ENCODE measurements at places on chromosomes 7 and 10. TPM values are rescaled to one million over a fixed set of nuclear protein-coding genes. Genes with fewer than 3 reads are reported as not detected.

GRCh38 chr7:93008833-93009232, 108.9 kb downstream of the SAMD9 start:
- H3K27ac ChIP-seq, result no peak overlapping the region
- no peak overlapping the region for H3K4me3 ChIP-seq
- no peaks in the 10 kb centered on the region for H3K4me1 ChIP-seq
- H3K27me3 ChIP-seq, result no peaks in the 10 kb centered on the region
- no peak for DNase-seq

DNA sequence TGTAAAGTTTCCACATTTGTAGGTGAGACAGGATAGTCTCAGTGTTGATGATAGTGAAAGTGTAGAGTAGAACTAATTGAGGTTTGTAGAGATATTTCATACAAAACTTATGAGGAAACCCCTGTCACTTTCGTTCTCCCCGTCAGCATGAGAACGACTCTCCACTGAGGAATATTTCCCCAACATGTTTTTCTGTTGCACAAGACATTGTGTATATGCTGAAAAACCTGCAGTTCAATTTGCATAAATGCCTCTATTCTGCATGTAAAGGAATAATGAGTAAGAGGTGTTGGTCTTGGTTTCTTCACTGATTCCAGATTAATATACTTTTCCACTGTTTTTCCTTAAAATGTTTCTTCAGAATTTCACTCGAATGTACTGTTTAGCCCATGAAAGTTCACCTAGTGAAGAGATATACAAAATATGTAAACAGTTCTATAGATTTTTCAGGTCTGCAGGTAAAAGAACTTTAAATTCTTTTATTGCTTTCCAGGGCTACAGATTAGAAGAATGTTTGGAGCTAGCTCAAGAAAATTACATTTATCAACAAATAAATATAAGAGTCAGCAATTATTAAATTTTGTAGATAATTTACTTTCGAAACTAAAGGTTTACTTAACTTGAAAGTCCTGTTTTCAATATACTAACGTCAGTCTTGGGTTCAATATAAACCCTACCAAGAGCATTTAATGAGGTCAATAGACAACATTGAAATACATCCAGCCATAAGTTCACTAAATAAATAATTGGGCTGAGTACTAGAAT, 37.2 kb downstream of the HEPACAM2 start:
- no peaks in the 10 kb centered on the region for H3K4me1 ChIP-seq
- no peaks in the 10 kb centered on the region for H3K36me3 ChIP-seq
- DNase-seq, result no peak
- H3K27me3 ChIP-seq, result no peaks in the 10 kb centered on the region
- no peak overlapping the region for H3K4me3 ChIP-seq
- H3K27ac ChIP-seq, result no peak overlapping the region

GRCh38 chr10:122073508-122073907, 84.5 kb downstream of the TACC2 start:
- H3K27ac ChIP-seq, result no peak overlapping the region
- H3K4me1 ChIP-seq, result no peaks in the 10 kb centered on the region
- no peak for DNase-seq
- H3K27me3 ChIP-seq, result no peaks in the 10 kb centered on the region
- H3K36me3 ChIP-seq, result no peaks in the 10 kb centered on the region

- H3K4me1 ChIP-seq, result no peaks in the 10 kb centered on the region
- H3K27ac ChIP-seq, result no peak overlapping the region
- no peak overlapping the region for H3K4me3 ChIP-seq
- H3K36me3 ChIP-seq, result no peaks in the 10 kb centered on the region
Measured at GRCh38 chr10:55311848-55312635, 511.0 kb upstream of the PCDH15 start.

GRCh38 chr7:128734890-128735289, 4.3 kb upstream of the CALU start:
- no peak overlapping the region for H3K4me3 ChIP-seq
- H3K36me3 ChIP-seq, result no peaks in the 10 kb centered on the region
- no peak for DNase-seq
- peaks cover 5% of the 10 kb centered on the region for H3K27me3 ChIP-seq

GRCh38 chr10:22174442-22174841, 43.4 kb downstream of the EBLN1 start:
- no peaks in the 10 kb centered on the region for H3K27me3 ChIP-seq
- H3K36me3 ChIP-seq, result no peaks in the 10 kb centered on the region
- no peak overlapping the region for H3K4me3 ChIP-seq
- H3K27ac ChIP-seq, result no peak overlapping the region

DNA sequence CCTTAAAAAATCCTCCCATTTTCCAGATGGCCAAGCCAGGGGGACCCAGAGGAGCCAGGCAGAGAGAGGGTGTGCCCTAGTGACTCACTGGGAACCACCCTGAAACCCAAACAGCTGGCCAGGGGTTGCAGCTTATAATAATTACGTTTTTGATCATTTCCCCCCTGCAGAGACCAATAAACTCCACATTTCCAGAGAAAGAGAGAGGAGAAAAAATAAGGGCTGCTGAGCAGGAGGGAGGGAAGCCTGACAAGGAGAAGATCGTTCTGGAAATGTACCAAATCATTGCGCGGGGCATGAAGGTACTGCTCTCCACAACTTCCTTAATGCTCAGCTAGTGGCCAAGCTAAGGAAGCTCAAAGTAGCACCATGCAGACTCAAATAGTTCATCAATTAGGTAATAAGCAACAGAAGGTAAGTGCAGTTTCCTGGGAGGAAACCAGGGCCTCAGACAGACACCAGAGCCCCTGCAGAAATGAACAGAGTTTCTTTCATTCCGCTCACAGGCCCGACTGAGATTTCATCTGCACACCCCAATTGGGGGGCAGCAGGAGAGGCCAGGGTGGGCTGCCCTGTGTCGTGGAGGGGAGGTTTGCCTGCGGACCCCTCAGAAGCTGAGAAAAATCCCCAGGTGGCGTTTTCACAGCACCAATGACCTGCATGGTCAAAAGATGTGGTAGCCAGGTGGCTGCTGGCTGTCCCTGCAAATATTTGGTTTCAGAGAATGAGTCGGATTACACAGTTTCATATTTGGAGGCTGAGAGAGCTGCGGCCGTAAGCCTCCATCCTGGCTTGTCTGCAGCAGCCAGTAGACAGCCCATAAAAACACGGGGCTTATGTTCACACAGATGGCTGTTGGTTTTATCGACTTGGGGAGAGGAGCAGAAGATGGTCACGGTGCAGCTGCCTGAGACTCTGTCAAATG, 153.2 kb upstream of the LYZL2 start:
- no peak overlapping the region for H3K4me3 ChIP-seq
- no peaks in the 10 kb centered on the region for H3K36me3 ChIP-seq
- DNase-seq, result no peak
- peaks cover 28% of the 10 kb centered on the region for H3K4me1 ChIP-seq

- H3K27ac ChIP-seq, result no peak overlapping the region
- H3K27me3 ChIP-seq, result peaks cover 9% of the 10 kb centered on the region
- no peaks in the 10 kb centered on the region for H3K36me3 ChIP-seq
- peaks cover 14% of the 10 kb centered on the region for H3K4me1 ChIP-seq
- H3K4me3 ChIP-seq, result no peak overlapping the region
Measured at GRCh38 chr10:123998197-123999141, 94.9 kb downstream of the CHST15 start.

DNA sequence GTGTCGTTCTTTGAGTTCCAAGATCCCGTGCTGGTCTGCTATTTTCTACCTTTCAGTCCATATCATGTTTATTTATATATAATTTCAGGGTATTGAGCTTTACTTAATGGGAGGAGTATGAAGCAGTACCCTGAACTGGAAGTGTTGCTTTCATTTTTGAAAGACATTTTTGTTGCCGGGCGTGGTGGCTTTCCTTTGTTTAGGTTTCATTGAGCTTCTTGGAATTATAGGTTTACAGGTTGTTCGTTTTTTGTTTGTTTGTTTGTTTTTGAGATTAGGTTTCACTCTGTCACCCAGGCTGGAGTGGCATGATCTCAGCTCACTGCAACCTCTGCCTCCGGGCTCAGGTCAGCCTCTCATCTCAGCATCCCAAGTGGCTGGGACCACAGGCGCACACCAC, 7.4 kb downstream of the ZNF487 start:
- no peak for DNase-seq
- H3K27ac ChIP-seq, result no peak overlapping the region
- no peaks in the 10 kb centered on the region for H3K27me3 ChIP-seq
- H3K4me1 ChIP-seq, result peaks cover 5% of the 10 kb centered on the region
- no peaks in the 10 kb centered on the region for H3K36me3 ChIP-seq

- H3K36me3 ChIP-seq, result no peaks in the 10 kb centered on the region
- DNase-seq, result peak; percentile 41
- peaks cover 3% of the 10 kb centered on the region for H3K4me1 ChIP-seq
- no peak overlapping the region for H3K4me3 ChIP-seq
Measured at GRCh38 chr7:142636751-142637150, 112.5 kb upstream of the PRSS1 start.

- no peak for DNase-seq
- no peaks in the 10 kb centered on the region for H3K27me3 ChIP-seq
Measured at GRCh38 chr7:45430397-45430796, 143.8 kb upstream of the ADCY1 start.

GRCh38 chr10:97577701-97578100, 5.1 kb downstream of the ANKRD2 start:
- H3K4me3 ChIP-seq, result no peak overlapping the region
- H3K27me3 ChIP-seq, result no peaks in the 10 kb centered on the region
- no peak overlapping the region for H3K27ac ChIP-seq
- H3K4me1 ChIP-seq, result no peaks in the 10 kb centered on the region
- H3K36me3 ChIP-seq, result no peaks in the 10 kb centered on the region

DNA sequence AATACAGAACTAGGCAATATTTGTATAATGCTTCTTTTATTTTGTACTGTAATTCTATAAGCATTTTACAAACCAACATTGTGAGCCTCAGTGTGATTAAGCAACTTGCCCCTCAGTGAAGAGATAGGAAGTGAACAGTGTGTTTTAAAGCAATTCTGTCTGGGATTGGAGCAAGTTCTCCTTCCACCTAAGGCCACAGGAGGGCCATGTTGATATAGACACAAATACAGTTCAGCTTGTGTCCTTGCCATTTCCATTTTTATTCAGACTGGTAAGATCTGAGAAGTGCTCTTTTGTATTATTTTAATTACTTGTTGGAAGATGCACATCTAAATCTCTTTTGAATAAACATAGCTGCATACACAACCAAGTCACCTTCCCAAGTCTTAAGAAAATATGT, 416.3 kb upstream of the COBL start:
- H3K4me1 ChIP-seq, result no peaks in the 10 kb centered on the region
- H3K27ac ChIP-seq, result no peak overlapping the region
- H3K27me3 ChIP-seq, result no peaks in the 10 kb centered on the region
- no peak overlapping the region for H3K4me3 ChIP-seq
- no peaks in the 10 kb centered on the region for H3K36me3 ChIP-seq

DNA sequence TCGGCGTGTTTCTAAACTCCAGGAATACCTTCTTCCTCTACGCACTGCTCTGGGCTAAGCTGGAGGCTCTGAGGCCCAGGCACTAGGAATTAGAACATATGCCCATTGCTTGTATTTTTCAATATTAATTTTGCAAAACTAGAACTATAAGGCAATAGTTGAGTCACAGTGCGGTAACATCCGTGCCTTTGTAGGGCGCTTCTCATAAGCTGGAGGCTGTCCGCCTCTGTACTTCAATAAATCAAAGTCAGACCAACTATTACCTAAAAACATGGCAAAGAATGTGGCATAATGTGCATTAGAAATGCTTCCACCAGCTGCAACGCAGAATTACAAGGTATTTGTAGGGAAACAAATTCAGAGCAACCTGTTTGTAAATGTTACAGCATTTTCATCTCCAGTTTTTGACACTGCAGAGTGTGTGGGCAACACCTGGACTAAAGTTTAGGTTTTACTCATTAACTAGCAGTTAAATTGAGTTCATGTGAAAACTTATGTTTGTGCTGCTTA, 440 bp upstream of the MINDY3 start:
- no peaks in the 10 kb centered on the region for H3K27me3 ChIP-seq
- H3K4me3 ChIP-seq, result peak overlapping the region; percentile 99
- no peaks in the 10 kb centered on the region for H3K36me3 ChIP-seq
- peak overlapping the region; percentile 67 for H3K27ac ChIP-seq

DNA sequence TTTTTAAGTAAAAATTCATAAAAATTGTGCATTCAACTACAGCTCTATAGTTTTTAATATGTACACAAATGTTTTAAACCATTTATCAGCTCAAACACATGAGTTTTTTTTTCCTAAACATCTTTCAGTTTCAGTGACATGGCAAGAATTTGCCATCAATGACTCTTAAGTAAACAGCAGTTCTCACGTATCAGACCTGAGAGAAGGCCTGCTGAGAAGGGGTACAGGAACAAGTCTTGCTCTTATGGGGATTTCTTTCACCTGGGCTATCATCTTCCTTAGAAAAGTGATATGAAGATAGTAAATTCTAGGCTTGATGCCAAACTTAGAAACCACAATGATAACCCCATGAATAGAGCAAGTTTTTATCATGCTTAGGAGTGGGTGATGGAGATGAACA, 467.8 kb downstream of the ARL4A start:
- no peak overlapping the region for H3K4me3 ChIP-seq
- no peaks in the 10 kb centered on the region for H3K4me1 ChIP-seq
- no peak overlapping the region for H3K27ac ChIP-seq
- DNase-seq, result no peak

DNA sequence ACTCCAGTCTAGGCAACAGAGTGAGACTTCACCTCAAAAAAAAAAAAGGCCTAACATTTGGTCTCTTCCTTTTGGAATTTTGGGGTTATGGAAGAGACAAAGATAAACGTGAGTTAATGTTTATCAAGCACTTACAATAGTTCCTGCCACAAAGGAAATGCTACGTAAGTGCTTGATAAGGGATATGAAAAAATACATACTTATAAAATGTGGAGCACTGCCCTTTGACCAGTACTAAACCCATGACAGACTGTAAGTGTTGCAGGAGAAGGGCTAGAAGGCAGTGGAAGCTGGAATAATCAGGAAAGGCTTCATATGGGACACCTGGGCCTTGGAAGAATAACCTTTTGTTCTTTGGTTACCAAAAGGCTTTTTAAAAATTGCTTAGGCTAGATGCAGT, 25.5 kb downstream of the TMEM248 start:
- H3K4me1 ChIP-seq, result no peaks in the 10 kb centered on the region
- H3K27ac ChIP-seq, result no peak overlapping the region
- DNase-seq, result no peak
- H3K36me3 ChIP-seq, result peaks cover 61% of the 10 kb centered on the region

DNA2 gene
- total RNA-seq, result 7.7 TPM

AS3MT gene
- 2.3 TPM for total RNA-seq

HBP1 gene
- total RNA-seq, result 116 TPM

GJD4 gene
- not detected for total RNA-seq

Data from CD4-positive, alpha-beta memory T cell (primary cell).